ENCODE measurements at places on chromosomes 5 and 9.

- DNase-seq, result no peak
Observed at GRCh38 chr5:438481-438981, 4.4 kb upstream of the EXOC3 start.

- no peak for DNase-seq
Observed at GRCh38 chr5:124130816-124131215, 615.6 kb downstream of the ZNF608 start.

DNA sequence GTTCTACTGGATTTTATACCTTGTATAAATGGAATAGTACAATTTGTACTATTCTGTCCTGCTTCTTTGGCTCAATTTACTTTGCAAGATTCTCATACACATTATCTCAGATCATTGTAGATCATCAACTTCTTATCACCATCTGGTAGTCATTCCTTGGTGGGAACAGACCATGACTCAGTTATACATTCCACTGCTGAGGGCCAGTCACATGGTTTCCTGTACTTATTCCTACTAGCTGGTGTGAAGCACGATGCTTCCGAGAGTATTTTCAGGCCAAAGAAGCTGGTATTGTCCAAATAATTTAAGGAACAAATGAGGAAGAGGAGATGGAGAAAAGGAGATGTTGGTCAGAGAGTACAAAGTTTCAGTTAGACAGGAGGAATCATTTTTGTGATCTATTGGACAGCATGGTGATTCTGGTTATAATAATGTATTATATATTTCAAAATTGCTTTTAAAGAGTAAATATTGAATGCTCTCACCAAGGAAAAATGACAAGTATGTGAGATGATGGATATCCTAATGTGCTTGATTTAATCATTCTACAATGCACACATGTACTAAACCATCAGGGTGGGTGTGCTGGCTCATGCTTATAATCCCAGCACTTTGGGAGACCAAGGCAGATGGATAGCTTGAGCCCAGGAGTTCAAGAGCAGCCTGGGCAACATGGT is 124.1 kb downstream of the SYK start:
- DNase-seq, result no peak

DNA sequence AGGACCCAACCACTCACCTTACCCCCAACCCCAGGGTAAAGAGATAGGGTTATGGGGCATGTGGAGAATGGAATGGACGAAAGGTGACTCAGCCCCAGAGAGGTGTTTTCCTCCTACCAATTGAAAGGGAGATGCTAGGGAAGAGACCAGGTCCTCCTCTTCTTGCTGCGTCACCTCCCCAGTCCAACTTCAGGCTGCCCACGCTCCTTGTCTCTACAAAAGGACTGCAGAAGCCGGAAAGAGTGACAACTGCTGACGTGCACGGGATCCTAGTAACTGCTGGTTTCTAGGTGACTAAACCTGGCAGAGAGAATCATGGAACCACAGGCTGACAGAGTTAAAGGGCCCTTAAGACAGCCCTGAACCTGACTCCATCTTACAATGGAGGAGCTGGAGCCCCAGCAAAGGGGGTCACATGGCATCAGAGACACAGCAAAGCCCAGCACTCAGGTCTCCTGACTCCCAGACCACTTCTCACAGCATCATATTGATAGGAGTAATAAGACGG is 2.2 kb downstream of the GPX3 start:
- no peak for DNase-seq

DNA sequence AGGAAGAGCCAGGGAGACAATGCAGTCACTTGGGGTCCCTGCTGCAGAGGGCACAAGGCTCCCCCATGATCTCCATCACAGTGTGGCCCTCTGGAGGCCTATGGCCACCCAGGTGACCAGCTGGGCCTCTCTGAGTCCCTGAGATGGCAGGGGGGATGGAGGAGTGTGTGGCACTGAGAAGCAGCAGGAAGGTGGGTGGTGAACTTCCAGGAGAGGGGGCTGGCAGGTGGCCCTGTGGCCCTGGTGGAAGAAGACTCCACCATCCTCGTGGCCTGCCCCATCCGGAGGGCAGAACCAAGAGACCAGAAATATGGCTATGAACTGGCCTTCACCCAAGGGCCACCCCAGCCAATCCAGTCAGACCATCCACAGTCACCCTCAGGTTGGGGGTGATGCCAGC is 31.7 kb upstream of the AFAP1L1 start:
- DNase-seq, result no peak

DNA sequence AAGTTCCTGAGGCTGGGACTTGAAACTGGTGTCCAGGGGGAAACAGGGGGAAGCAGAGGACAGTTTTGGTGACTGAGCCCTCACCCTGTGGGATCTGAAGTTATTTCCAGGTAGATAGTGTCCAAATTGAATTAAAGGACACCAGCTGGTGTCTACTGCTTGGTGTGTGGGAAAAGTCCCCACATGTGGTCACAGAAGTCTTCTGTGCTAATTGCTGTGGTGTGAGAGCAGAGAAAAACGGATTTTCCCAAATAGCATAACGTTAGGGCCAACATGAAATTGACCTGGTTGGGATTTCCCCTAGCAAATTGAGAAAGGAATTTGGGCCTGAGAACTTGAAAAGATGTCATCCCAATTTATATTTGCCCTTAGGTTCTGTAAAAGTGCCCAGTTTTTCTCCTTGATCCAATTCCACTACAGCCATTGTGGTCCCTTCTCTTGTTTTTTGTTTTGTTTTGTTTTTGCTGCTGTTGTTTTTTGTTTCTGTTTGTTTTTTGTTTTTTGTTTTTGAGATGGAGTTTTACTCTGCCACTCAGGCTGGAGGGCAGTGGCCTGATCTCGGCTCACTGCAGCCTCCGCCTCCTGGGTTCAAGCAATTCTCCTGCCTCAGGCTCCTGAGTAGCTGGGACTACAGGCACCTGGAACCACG is 5.6 kb upstream of the STARD4 start:
- DNase-seq, result no peak

DNA sequence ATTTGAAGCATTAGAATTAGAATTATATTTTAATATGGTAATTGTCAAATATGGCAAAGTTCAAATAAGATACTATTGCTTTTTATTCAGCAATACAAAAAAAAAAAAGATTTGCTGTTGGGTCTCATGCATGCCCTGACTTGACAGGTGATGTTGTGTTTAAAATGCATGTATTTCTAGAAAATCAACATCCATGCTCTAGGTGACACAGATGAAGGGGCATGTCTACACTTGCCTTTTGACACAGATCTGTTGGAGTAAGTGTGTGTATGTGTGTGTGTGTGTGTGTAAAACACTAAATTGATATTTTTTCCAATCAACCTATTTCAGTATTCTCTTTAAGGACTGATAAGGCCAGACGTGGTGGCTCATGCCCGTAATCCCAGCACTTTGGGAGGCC is 38.1 kb upstream of the SMARCA2 start:
- no peak for DNase-seq

DNA sequence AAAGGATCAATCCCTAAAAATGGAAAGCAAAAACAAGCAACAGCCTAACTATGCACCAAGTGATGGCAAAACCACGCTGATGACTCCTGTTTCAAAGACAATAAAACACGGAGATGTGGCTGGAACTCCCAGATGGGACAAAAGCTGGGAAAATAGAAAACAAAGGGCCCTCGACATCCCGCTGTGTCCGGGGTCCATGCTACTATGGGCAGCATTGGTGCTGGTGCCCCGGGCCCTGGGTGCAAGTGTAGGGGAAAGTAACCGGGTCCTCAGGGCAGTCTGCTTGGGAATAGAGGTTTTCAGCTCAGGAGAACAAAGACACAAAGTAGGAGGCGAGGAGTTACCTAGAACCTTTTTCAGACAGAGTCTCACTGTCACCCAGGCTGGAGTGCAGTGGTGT is 46.1 kb downstream of the MRPL36 start:
- no peak for DNase-seq

GRCh38 chr5:79547429-79547822 is 33.5 kb upstream of the HOMER1 start:
- DNase-seq, result no peak

DNA sequence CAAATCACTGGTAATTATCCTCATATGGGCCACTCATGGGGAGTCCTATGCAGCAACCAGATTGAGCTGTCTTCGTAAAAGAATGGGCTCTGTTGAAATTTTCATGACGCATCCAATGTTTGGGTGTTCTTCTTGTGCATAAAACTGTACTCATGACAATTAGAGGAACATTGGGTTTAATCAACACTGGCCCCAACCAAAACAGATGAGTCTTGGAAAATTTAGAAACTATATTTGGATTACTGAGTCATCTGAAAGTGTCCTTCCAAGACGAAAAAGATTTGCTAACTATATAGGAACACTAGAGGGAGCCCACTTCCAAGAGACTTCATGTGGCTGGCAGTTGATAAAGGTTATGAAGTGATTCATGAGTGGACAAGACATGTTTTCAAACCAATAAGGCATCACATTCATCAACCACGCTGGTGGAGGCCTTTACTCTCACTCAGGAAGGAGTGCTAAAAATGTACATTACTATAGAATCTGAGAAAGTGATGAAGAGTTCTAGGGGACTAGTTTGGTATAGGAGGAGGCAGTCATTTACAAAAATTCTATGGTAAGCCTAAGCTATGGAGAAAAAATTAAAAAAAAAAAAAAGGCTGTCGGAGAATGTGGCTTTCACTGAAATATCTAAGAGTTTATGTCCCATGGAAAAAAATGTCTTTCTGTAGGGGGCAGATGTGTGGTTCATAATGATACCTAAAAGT is 313.5 kb downstream of the PRDM9 start:
- no peak for DNase-seq

- no peak for DNase-seq
Observed at GRCh38 chr9:4862506-4863250, 69.9 kb downstream of the RCL1 start.

DNA sequence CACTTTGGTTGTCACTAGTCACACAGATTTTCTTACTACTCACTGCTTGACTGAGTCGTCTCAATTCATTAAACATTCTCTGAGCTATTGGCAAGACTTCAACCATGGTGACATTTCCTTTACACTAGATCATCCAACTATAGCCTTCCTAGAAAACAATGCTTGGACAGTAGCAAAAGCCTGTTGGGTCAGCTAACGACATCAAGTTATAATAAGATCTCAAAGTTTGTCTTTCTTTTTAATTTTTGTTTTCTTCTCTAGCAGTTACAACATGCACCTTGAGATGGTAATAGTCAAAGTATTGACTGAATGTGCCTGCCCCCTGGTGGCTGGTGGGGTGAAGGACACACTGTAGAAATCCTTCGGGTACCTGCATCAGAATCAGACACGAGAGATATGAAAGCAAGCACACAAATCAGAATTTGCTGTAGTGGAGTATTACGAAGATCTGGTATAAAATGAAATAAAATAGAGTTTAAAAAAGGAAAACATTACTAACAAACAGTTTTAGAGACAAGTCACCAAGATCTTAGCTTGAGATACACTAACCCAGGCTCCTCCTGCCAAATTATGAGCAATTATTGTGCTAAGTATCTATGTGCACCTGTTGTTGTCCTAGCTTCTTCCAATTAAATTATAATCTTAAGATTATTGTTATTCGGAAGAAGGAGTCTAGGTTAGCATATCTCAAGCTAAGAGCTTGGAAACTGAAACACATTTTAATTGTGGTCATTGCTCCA is 81.2 kb downstream of the ARL15 start:
- peak; percentile 42 for DNase-seq

DNA sequence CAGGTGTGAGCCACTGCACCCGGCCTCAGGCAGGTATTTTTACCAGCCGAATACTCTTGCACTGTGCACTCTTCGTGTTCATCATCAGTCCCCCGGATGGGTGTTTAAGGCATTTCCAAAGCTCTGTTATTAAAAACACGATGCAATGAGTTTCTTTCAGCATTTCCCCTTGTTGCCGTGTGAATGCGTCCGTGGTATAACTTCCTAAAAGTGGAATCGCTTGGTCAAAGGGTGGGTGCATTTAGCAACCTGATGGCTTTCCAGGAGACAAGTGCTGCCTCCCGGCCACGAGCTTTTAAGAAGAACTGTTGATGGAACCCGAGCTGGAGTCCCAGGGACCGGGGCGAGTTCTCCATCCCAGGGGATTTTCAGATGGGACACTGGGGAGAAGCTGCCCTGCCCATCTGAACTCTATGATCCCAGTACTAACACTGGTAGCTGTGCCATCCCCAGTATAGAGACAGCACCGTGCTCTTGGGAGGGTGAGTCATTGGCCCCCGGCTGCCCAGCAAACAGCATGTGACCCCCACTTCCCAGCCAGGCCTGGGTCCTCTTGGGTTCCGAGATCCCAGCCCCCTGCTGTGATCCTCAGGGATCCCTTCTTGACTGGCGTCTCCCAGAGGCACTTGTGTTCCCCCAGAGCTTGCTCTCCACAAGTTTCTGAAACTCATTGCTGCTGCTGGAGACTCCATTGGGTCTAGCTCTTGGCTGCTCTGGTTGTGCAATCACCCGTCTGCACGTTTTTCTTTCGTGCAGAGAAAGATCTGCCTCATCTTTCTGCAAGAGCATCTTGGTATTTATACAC is 169.5 kb upstream of the IER5L start:
- no peak for DNase-seq

DNA sequence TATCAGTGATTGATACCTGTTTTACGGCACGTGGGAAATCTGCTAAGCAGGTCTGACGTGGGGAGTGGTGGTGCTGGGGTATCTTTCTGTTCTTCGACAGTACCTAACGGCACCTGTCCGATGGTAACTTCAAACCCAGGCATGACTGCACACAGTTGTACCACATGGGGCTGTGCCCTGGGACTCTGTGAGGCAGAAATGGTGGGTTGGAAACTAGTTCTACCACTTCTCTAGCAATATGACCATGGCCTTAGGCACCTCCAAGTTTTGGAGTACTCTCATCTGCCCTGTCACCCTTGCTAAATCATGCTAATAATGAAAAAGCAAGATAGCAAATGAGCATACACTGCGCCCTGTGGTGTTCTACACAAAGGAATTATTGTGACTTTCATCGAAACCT is 30.9 kb downstream of the EPB41L4B start:
- no peak for DNase-seq

Data from stimulated activated CD8-positive, alpha-beta memory T cell treated with anti-CD3 and anti-CD28 coated beads, Interleukin-2, amount 100 ng/mL, for 1 hour (primary cell).